ENCODE measurements at places on chromosomes 1 and 21.

- peak; percentile 95 for DNase-seq
Observed at GRCh38 chr1:17011439-17012307, at the start of gene ATP13A2. Gene ATP13A2 (minus strand): TSS chr1:17011928. CDS start chr1:17011738, 190 bp downstream.

- DNase-seq, result no peak
Observed at GRCh38 chr1:97145321-97145956, 423.9 kb downstream of the PTBP2 start.

DNA sequence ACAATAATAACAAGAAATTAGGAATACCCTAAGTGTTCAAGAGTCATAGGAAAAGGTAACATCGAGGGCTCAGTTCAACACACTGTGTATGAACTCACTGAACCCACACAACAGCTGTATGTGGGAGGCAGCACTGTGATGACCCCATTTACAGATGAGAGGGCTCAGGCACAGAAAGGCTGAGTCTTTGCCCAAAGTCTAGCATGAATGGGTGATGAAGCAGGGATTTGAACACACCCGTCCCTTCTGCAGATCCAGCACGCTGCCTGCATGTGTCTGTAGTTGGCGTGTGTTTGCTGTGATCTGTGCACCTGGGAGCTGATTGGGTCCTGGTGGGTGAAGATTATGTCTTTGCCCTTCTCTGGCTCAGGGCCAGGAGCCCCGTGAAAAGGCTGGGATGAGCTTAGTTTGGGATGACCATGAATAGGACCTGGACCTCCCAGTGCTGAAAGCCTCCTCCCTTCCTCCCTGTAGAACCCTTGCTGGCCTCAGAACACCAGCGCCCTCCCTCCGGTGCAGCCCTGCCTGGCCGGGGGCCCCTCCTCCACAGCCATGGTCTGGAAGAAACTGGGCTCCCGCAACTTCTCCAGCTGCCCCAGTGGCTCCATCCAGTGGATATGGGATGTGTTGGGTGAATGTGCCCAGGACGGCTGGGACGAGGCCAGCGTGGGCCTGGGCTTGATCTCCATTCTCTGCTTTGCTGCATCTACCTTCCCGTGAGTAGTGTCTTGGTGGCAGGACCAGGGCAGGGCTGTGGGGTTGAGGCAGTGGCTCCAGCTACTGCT is 5.2 kb downstream of the SLC66A1 start:
- DNase-seq, result no peak

GRCh38 chr1:151547119-151547899 is 7.2 kb downstream of the TUFT1 start:
- DNase-seq, result peak; percentile 99

GRCh38 chr1:100539836-100540536 is 2.0 kb downstream of the GPR88 start:
- DNase-seq, result peak; percentile 62

- no peak for DNase-seq
Observed at GRCh38 chr1:147083919-147084272, 88.4 kb downstream of the PRKAB2 start.

DNA sequence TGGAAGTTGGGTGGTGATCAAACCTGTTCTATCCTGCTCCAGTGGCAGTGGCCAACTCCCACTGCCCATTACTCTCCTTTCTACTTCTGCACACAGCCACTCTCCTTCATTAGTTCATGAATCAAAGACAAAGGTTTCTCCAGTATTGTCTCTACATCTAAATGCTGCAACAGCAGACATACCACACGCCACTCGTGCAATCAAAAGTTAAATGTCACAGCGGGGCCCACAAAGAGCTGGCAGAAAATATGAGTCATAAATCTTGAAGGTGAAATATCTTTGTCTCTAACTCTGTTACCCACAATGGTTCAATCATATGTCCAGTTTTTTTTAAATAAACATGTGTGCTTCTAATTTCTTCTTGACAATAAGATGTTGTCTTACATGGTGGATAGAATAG is 13.3 kb downstream of the APCS start:
- DNase-seq, result no peak

DNA sequence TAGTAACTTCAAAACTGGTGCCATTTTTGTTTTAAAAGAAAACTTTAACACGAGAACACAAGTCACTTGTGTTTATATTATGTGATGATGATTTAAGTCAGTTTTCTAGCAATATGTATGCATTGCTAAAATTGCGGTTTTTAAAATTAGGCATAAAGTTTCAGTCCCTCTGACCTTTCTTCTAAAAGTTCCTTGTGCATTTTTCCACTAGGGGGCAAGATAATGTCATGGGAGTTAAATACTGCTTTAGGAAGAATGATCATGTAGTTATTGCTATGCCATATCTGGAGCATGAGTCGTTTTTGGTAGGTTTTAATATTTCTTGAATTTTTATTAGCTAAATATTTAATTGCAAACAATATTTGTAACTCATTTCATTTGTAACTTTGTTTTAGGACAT is 10.7 kb downstream of the CDC7 start:
- no peak for DNase-seq

DNA sequence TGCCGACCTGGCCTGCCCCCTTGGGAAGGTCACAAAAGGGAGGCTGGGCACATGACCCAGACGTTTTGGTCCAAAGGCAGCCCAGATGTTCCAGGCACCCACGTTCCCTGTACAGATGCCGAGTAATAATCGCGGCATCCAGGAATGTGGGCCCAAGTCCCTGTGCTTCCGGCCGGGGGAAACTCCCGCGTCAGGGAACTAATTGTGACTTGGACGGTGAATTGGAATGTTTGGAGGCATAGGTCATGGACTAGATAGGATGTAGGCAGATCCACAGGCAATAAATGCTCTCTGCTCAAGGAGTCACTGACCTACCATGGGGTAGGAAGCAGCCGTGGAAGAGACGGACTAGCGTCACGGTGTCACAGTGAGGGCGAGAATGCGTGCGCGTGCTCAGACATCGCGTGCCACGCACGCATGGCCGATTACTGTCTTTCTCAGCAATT is 178.4 kb downstream of the DUSP10 start:
- DNase-seq, result no peak

GRCh38 chr1:64912191-64912590 is 54.2 kb downstream of the JAK1 start:
- DNase-seq, result no peak

- DNase-seq, result peak; percentile 40
Observed at GRCh38 chr1:31595836-31596736, 19.8 kb downstream of the TINAGL1 start.

GRCh38 chr1:34771573-34772371 is 9.2 kb upstream of the GJB3 start:
- no peak for DNase-seq

DNA sequence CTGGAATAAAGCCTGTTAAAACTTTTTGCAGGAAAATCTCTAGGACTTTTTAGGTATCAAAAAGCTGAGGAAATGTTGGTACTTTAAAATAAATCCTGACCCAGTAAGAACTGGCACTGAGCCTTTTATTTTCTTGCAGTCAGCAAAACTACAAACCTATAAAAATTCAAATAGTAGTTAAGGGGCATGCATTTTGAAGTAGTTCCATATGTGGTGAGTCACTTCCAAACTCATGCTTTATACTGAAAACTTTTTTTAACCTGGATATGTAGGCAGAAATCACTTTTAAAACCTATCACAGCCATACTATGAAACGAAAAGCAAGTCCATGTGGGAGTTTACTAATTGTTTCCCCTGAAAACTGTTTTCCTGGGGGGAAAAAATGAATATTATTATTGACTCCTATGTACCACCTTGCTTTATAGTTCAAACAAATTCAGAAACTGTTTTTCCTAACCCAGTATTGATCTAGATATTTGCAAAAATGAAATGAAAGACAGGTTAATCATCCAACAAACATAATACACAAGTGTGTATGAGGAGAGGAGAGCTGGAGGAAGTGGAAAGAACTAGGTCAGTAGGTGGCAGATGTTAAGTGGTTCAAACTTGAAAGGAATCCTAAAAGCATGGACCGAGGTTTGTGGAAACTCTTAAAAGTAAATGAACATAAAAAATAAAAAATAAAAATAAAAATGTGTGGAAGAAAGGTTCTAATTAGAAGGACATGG is 30.5 kb downstream of the NRIP1 start:
- no peak for DNase-seq

- no peak for DNase-seq
Observed at GRCh38 chr21:32135401-32136363, 143.2 kb downstream of the MIS18A start.

DNA sequence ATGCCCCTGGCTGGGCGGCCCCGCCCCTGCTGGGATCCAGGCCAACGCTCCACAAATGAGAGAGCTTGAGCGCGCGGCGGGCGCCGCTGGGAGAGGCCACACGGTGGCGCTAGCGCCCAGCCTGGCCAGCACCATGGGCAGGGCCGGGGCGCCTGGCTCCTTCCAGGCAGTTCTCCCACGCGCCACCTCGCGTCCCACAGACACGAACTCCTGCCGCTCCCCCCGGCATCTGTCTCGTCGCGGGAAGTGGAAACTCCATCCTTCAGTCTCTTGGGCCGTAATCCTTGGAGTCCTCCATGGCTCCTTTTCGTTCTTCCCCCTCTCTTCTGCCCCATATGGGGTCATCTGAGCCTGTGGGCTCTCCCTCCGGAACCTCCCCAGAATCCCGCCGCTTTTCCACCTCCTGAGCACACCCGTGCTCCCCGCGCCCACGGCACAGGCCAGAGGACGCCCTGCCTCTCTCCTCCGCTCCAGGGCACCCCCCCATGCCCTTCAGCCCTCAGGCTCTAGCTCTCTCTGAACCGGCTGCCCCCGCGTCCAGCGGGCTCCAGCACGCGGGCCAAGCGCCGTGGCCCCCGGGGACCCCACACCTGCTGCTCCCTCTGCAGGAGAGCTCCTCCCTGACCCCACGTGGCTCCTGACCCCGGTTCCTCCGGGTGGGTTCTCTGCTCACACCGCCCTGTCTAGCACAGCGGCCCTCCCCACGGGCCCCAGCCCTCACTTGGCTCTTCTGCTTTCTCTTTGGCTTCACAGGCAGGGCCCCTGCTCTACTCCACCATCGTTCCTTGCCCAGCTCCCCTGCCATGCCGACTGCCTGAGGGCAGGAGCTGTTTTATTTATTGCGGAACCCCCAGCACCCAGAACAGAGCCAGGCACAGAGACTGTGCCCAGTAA is 31.9 kb upstream of the EDN2 start:
- DNase-seq, result peak; percentile 96

DNA sequence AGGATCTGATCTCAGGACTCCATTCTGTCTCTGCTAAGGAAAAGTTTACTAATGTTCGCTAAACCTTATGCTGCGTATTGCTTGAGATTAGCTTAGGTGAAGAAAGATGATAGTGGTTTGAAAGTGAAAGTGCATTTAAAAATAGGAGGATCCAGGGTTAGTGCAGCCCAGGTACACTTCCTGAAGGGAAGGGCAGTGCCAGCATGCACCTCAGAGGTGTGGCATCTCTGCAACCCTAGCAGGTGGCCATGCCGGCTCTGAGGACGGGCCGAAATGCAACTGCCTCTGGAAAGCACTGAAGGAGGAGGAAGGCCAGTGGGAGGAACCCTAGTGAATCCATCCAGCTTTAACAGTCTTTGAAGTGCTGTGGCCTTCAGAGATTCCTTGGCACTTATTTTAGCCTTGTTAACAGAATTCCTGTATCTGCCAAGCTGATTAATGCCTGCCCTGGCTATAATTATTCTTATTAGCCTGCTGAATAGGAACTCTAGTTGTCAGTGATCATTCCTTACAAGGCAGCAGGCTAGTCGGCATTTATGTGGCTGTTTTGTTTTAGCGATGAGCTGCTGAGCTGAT is 5.5 kb downstream of the PTGFRN start:
- peak; percentile 52 for DNase-seq

DNA sequence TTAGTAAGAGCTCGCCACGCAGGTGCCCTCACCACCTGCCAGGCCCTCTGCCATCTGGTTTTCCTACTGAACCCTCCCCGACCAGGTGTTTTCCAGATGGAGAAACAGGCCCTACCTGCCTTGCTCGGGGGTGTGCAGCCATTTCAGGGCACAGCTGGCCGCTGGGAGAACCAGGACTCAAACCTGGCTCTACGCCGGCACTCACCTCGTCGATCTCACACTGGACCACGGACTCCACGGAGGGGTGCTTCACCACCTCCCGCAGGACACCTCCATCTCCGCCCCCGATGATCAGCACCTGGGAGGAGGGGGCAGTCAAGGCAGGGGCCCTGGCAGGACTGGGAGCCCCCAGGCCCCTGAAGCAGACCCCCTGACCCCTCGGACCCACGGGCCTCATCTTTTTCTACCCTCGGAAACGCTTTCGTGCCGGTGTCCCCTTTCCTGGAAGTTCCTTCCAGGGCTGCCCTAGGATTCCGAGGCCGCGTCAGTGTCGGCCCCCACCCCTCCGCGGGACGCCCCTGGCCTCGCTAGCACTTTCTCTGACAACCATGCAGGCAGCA is 1.1 kb downstream of the SRM start:
- DNase-seq, result no peak

DNA sequence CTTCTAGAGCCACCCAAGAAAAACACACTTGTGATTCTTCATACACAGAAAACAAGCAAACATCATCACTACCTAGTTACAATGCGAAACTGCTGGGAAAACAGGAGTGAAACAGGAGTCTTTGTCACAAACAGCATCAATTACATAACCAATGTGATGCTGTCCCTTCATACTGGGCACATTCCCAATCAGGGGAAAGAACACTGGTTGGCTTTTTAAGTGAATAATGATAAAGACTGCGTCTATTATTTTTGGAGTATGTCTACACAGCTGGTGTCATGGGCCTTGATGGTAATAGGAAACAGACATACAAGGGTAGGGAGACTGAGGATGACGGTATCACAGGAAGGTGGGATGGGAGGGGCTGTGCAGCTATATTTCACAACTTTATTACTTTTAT is 43.3 kb downstream of the SIPA1L2 start:
- DNase-seq, result no peak

GRCh38 chr1:230163205-230163604 is 96.2 kb downstream of the GALNT2 start:
- DNase-seq, result peak; percentile 52

DNA sequence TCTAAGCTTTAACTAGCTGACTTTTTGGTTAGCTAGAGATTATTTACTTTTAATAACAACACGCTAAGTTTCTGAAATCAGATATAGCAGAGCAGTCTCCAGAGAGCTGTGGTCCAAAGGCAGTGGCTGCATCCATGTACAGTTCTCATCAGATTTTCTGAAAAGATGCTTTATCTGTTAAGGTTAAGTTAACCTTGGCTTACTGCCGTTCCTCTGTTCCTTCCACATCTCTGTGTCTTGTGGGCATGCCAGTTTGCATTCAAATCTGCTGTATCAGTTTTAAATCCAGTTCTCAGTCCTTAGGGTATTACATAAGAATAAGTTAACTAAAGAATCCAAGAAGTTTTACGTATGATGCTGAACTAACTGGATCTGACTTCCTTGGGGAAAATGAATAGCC is 46.8 kb downstream of the SPATA46 start:
- no peak for DNase-seq

GRCh38 chr1:172273647-172274396 is 146.7 kb upstream of the C1orf105 start:
- DNase-seq, result no peak

DNA sequence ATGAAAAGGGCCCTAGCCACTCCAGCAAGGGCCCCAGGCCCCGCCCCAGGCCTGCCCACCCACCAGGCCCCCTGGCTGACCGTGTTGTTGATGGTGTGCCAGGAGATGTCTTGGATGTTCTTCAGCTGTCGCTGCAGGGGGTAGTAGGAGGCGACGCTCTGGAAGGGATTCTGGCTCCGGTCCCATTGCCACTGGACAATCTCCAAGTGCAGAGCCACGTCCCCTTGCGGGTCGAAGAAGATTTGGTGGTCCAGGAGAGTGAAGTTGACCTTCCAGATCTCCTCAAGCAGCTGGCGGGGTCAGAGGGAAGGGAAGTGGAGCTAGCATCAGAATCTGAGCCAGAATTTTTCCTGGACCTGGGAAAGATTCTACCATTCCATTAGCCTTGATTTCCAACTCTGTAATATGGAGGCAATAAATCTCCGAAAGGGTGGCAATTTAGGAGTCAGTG is 10.2 kb downstream of the TAS1R2 start:
- DNase-seq, result no peak
